ENCODE measurements at places on chromosomes 12 and 14.

DNA sequence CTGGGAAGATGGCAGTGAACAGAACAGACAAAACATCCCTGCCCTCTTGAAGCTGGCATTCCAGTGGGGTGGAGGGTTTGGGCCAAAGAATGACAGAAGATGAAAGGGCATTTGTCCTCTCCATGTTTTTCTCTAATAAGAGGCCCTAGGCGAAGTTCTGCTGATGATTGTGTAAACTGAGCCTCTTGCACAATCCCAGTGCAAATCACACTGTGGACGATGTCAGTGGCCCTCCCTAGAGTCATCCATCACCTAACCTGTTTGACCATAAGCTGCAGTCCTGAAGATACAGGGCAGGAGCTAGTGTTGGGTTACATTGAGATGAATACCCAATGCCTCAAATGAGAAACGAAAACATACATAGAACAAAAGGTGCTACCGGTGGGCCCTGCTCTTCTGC, 622.4 kb upstream of the TBX3 start:
- no peak for DNase-seq

DNA sequence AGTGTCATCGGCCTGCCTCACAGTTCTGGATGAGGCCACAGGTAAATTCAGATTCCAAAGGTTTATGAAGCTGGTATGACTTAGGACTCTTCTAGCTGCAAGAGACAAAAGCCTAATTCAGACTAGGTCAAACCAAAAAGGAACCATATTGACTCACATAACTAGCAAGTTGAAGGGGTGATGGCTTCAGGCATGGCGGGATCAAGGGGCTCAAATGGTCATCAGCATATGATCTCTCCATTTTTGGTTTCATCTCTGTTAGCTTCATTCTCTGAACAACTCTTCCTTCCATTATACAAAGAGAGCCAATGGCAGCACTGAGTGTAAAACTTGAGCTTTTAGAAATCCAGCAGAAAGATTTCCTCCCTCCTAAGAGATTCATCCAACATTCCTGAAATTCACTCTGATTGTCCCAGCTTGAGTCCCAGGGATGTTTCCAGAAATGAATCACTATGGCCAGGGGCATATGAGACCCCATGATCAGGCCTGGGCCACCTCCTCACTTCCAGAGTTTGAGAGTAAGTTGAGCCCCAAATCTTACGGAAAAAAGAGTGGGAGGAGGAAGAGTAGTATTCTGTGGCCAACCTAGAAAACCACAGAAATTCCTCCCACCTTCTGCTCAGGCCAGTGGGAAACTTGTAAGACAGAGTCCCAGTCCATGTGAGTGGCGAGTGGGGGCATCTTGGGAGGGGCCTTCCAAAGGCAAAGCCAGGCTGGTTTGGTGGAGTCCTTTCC, 2.0 kb upstream of the MAP1LC3B2 start:
- DNase-seq: no peak

DNA sequence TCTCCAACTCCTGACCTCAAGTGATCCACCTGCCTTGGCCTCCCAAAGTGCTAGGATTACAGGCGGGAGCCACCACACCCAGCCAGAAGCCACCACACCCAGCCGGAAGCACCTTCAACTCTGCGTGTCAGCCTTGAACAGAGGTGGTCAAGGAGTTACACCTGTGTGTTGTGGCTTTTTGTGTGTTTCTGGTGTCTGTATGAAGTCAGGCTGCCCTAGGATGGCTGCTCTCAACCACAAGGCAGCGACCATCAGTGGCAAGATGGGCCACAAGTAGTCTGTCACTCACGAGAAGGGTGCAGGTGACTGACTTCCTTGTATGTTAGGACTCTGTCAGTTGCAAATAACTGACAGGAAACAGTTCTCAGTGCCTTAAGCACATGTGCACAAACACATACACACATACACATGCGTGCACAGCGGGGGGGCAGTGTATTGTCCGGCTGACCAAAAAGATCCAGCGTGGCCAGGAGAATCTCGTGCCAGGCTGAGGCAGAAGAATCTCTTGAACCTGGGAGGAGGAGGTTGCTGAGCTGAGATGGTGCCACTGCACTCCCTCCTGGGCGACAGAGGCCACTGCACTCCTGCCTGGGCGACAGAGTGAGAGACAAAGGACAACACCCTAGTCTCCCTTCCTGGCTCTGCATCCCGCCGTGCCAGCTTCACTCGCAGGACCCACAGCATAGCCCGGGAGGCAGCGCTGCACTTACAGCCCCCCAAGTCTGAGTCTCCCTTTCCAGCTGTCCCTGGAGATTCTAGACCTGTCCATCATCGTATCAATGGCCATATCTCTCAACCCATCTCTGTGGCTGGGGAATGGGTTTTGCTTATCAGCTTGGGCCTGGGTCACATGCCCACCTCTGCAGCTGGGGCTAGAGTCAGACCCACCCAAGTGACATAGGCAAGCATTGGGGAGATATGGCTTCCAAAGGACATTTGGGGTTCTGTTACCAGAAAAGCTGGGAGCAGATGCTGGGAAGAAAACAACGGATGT, 13.7 kb downstream of the P2RX4 start:
- no peak for DNase-seq

DNA sequence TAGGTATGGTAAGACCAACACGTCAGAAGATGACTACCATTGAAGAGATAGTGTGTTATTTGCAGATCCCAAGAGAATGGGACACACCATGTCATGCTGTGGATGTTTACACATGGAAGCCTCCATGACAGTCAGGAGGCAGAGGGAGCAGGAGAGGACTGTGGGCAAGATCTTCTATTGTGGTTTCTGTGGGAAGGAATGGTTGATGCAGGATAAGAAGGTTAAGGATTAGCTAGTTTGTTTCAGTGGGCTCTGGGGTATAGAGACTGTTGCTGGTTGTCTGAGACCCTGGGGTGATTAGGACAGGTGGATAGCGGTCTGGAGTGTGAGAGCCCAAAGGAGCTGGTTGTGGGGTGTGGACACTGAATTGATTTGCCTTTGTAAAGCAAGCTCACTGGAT, 23.3 kb downstream of the TAS2R7 start:
- no peak for DNase-seq

- no peak for DNase-seq
These were observed 46.4 kb upstream of the CHST11 start for GRCh38 chr12:104410326-104410725.

- DNase-seq: no peak
These were observed 4.2 kb upstream of the DTD2 start for GRCh38 chr14:31461545-31461944.

DNA sequence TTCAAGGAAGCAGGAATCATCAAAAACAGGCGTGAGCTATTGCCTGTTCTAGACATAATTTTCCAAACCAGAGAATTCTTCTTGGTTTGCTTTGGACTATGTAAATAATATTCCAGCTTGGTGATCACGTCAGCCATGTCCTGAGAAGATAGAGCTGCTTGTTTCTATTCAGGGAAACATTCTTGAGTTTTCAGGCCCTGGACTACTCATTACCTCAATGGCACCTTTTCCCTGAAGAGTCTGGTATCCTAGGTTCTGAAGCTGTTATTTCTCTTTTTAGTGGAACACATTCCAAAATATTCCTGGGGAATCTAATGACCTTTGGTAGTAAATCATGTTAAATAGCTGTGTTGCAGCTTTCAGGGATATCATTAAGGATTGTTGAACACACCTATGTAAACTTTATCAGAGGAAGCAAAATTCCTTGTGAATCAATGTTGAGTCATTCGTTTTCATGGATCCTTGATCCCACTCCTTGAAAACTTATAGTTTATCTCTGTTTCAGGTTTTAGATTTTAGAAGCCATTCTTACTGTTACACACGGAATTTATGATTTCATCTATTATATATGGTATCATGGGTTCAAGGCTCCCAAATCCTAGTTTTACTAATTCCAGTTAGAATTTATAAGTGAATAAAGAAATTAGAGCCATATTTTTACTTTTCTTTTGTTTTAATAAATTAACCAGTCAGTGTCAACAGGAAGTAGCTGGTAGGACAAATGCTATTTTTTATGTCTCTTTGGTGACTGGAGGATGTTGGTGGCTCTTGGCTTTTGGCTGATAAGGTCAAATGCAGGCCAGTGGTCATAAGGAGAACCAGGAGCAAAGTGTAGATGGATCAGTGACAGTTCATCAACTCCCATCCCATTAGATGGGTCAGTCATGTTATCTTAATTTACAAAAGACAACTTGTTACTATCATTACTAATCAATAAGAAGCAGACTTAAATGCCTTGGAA, 380.1 kb downstream of the ZFP36L1 start:
- DNase-seq: no peak

- no peak for DNase-seq
These were observed 154.9 kb downstream of the C12orf75 start for GRCh38 chr12:105485321-105485910.

DNA sequence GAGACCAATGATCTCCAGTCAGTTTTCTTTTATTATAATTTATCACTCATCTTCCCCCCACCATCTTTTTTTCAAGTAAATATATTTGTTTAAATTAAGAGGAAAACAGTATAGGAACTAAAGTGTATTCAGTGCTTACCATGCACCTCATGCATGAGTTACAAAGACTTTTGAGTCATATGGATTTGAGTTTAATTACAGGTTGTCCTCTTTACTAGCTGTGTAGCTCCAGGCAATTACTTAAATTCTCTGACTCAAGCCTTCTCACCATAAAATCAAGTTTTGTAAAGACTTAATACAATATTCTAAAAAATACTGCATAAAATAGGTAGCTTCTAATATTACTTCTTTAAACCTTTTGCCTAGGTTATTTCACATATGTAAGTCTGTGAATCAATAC, 251.3 kb downstream of the SLC16A7 start:
- DNase-seq: no peak

DNA sequence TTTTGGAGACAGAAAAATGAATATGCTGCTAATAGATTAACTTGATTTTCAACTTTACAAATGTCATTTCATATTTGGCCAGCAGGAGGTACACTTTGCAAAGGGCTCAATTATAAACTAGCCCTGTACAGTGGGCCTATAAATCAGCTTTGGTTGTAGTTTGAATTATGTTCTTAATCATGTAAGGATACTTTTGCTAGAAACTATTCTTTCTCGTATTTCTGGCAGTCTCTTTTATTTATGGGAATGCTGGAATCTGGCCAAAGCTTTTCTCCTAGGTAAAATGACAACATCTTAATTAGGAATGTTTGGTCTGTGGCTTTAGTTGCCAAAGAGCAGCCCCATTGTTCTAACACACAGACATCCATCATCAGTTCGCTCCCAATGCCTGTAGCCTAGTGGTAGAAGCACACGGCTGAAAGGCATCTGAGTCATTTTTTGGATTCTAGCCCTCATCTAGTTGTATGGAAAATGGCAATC, 1322.3 kb upstream of the SEL1L start:
- DNase-seq: no peak

DNA sequence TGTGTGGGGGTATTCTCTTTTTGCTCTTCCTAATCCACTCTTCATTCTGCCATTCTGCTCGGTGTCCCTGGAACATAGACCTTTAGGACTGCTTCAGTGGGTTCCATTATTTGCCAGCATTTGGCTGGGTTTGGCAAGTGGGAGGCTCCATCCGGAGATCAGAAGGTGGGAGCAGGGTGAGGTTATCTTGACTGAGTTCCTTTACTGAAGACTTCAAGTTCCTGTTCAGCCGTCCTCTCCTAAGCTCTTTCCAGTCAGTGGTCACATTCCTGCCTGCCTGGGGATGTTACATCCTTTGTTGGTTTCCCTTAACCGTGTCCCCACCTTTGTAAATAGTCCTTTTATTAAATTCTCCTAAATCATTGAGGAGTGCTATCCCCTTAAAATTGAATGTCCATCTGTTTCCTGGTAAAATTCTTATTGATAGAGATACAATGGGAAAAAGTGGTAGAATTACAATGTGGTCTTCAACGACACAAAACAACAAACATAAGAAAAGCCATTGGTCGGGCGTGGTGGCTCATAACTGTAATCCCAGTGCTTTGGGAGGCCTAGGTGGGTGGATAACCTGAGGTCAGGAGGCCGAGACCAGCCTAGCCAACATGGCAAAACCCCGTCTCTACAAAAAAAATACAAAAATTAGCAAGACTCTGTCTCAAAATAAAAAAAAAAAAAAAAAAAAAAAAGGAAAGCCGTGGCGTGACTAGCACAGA, 5.0 kb upstream of the MIA2 start:
- DNase-seq: no peak

DNA sequence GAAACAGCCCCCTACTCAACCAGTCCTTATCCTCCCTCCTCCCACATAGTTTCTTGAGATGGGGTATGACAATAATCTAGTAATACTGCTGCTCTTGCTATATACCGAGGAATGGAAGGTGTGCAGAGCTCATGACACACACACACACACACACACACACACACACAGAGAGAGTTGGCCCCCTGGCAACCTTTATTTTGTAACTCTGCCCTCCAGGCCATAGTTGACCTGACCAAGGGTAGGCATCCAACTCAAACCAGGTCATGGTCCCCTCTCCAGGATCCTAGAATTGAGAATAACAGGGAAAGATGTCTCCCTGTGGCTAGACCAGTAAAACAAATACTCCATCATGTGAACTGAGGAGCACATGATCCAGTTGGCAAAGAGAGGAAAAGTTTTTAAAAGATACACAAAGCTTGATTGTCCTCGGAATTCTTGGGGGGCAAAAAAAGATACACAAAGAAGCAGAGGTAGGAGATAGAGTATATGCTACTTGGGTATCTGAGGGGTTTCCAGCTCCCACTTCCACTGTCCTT, 11.3 kb downstream of the ERO1A start:
- no peak for DNase-seq

DNA sequence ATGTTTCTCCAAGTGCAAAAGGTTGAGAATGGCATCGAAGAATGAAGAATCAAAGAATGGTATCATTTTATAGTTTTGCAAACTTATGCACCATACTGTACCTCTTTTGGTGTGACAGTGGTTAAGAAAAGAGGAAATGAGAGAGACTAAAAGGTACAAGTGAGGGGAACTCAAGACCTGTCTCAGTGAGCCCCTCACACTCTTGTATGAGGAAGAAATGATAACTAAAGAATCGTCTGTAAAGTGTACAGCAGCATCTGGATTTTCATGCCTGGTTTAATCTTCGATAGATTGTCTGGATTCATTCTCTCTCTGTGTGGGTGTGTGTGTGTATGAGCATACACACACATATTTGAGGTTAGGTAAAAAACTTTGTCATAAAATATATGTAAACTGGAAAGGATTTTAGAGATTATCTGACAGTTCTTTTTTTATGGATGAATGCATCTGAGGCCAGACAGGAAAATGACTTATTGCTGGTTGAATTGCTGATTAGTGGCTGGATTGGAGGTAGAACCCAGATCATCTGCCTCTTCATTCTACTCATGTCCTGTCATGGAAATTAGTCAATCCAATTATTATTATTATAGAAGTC, 16.0 kb upstream of the SLC38A2 start:
- DNase-seq: no peak

DNA sequence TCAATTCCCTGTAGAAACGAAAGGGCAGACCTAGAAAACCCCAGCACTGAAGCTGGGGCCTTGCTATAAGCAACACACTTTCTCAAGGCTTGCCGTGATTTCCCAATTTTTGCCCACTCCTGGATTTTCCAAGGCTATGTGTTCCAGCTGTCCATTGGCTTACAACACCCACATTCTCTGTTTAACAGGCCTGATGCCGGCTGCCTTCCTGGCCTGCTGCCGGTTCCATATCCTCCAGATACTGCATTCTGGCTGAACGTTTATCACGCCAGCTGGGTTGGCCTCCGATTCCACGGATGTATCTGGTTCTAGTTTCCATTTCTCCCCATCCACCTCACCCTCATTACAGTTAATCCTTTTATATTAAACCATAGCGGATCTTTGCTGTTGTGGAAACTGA, 2.0 kb upstream of the PCNX1 start:
- no peak for DNase-seq
